ENCODE measurements at places on chromosomes 7 and 10.

DNA sequence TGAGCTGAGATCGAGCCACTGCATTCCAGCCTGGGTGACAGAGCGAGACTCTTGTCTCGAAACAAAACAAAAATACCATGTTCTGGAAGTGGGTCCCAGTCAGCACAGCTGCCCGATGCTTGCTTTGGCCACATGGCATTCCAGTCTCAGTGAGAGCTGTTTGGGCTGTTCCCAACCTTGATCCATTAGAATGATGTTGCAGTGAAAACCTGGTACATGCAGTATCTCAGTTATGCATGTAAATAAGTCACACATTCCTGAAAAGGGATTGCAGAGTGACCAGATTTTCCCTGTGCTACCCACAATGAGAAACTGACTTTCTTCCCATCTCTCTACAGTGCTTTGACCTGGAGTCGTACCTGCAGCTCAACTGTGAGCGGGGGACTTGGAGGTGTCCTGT, 15.4 kb downstream of the ZMIZ2 start:
- DNase-seq: no peak

- DNase-seq: no peak
These were observed 27.1 kb downstream of the TNRC18 start for GRCh38 chr7:5396542-5396941.

- no peak for DNase-seq
These were observed 4.9 kb downstream of the GCK start for GRCh38 chr7:44184206-44184872.

DNA sequence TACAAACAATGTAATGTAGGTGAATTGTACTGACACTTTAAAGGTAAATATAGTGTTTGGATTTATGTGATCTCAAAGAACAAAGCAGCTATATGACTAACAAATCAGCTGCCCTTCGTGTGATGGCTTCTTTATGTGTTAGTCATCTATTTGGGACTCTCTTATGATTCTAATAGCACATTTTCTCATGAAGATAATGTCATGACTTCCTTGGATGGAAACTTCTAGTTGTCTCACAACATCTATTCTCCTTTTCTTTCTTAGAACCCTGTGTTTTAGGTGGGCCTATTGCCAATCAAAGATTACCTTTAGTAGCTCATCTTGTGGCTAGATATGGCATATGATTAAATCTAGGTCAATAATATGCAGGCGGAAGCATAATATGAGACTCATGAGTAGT, 45.0 kb downstream of the TMEM106B start:
- no peak for DNase-seq

- no peak for DNase-seq
These were observed 114.1 kb downstream of the SLC16A9 start for GRCh38 chr10:59595593-59595992.

GRCh38 chr10:21517134-21518031, 8.1 kb downstream of the SKIDA1 start:
- no peak for DNase-seq

- DNase-seq: no peak
These were observed 144.4 kb downstream of the BUB3 start for GRCh38 chr10:123298583-123298982.

- DNase-seq: no peak
These were observed 7.2 kb downstream of the WDR37 start for GRCh38 chr10:1063232-1063865.

- DNase-seq: no peak
These were observed 1.5 kb upstream of the CALML5 start for GRCh38 chr10:5500910-5501309.

- no peak for DNase-seq
These were observed 316.7 kb downstream of the NRG3 start for GRCh38 chr10:82191653-82192052.

GRCh38 chr7:30974605-30975255, 11.0 kb downstream of the GHRHR start:
- DNase-seq: no peak

DNA sequence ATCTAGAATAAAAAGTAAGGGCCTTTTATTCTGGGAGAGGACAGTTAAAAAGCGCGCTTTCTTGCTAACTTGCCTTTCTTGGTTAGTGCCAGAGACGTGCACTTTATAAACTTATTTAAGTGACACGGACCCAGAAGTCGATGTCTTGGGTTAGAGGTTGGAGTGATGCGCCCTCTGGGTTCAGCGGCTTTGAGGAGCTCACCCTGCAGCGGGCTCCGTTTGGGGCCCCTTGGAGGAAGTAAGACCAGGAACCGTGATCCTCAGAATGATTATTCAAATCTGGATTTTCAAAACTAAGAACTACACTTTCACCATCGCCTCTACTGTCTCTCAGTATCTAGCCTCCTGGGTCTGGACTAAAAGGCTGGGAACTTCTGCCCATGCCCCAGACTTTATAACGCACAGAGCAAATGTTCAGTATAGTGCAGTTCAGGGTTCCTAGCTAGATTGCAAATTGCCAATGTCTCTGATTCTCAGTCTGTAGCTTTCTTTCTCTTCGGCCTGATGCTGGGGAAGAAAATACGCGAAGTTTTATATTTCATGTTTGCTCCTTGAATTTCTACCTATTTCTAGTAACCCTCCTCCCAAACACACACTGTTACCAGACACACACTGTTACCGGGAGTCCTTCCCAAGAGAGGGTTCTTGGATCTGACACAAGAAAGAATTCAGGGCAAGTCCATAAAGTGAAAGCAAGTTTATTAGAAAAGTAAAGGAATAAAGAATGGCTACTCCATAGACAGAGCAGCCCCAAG, 18.6 kb upstream of the SMO start:
- no peak for DNase-seq

DNA sequence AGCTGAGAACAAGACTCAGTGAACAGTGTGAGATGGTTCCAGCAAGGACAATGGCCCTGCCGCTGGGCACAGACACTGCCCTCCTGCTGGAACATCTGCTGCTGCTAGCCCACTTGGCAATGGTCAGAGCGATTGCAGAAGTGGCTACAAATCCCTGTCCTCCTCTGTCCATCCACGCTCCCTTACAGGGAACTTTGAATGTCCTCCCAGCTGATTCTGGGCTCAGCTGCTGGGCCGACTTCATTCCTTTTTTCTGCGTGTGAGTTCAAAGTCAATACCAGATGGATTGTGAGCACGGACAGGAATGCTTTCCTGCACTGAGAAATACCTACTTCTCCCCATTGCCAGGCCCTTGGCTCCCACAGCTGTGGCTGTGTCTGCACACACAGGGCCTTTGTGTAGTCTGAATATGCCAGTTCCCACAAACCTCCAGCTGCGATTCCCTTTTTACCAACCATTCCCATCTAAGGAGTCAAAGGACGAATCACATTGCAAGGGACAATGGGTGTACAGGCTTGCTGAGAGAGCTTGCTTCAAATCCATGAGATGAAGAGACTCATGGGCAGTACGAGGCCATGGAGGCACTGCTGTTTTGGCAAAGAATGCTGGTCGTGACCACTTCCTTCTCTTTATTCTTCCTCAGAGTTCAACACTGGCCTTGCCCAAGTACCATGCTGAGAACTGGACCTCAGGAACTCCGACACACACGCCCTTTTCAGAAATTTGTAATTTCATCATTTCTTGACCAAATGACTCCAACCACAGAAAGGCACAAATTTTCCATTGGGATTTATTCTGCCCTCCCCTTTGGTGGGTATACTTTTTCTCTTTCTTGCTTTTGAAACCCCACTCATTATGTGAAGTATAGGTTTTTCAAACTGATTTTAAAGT, 44.2 kb downstream of the BPGM start:
- DNase-seq: no peak

- no peak for DNase-seq
These were observed 78.9 kb downstream of the ANK3 start for GRCh38 chr10:60310740-60311139.

GRCh38 chr7:41437257-41438196, 265.4 kb downstream of the INHBA start:
- DNase-seq: no peak

DNA sequence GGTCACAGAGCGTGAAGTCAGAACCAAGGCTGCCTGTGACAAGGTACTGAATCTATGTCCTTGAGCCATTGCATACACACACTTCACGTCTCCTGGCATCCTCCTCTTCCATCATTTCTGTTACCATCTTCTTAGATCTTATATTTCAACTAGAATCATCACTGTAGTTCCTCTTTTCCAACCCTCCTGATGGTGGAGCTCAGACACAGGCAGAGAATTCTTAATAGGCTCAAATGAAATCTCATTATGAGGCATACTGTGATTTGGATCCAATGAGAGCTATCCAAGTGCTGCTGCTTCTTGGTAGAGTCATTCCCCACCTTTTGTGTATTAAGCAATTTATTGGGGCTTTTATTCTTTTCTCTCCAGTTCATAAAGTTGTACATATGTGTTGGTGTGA, 113.2 kb downstream of the CALCR start:
- DNase-seq: no peak

DNA sequence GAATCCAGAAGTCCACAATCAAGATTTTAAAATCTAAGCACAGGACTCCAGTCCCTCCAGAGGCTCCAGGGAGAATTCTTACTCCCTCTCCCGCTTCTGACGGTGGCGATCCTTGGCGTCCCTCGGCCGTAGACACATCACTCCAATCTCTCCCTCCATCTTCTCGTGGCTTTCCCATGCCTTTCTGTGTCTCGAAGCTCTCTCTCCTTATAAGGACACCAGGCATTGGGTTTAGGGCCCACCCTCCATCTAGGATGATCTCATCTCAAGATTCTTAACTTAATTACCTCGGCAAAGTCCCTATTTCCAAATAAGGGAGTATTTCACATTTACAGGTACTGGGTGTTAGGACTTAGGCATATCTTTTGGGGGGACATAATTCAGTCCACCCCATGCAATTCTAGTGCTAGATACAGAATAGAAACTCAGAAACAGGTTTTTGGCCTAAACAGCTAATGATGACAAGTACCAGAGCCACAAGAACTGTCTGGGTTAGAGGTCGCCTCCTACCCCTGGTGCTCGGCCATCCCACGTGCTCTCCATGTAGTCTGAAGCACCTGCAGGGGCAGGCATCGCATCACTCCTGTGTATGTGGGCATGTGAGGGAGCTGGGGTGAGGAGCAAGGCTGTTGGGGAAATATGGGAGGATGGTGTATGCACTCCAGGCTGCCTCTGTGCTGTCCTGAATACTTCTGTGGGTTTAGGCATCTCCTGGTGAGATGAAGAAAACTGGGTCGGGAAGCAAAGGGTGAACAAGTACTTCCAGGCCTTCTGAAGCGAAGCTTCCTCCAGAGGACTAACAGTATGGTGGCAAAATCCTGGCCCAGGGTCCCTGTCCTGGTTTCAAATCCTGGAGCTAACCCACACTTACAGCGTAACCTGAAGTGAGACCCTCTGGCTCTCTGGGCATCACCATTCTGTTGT, 298.3 kb upstream of the ZMIZ1 start:
- no peak for DNase-seq

DNA sequence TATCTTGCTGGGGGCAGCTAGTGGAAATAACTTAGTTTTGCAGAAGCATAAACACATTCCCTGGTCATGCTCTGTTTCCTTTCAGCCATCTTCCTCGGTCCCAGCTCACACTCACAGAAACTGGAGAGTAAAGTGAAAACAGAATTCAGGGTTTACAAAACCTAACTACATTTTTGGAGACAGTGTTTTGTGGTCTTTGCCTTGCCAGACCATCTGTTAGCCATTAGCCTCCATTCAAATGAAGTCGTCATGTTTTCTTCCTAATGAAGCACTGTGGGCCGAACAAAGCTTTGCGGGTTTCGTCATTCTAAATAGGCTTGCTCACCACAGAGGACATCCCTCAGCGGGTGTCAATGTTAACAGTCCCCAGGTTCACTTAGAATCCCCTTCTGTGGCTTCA, 214.6 kb upstream of the TMEM72 start:
- no peak for DNase-seq

GRCh38 chr7:83936056-83936708, 258.4 kb downstream of the SEMA3A start:
- DNase-seq: no peak

DNA sequence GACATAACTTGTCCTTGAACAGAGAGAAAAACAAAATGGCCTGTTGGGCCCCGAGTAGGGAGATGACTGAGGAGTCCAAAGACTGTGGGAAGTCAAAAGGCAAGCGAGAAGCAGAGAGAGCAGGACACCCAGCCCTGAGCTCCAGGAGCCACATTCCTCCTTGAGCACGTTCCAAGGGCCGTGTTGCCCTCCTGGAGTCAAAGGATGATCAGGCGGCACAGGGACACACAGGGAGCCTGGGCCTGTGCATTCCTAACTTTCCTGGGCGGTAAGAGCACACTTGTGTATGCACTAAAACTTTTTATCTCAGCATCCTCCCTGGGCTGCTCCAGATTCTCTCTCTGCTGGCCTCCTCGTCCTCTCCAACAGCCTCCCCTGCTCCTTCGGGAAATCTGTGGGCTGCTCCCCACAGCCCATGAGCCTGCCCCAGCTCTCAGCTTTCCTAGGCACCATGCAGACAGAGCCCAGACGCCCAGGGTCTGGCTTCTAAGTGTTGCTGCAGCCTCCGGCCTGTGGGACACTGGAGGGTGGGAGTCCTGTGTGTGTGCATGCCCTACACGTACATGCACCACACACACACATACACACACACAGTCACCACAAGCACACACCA, 281.8 kb downstream of the POU6F2 start:
- no peak for DNase-seq

- DNase-seq: no peak
These were observed 590.3 kb upstream of the FOXK1 start for GRCh38 chr7:4091767-4092166.

- DNase-seq: no peak
These were observed 3.5 kb upstream of the AKR1B15 start for GRCh38 chr7:134545380-134545779.

DNA sequence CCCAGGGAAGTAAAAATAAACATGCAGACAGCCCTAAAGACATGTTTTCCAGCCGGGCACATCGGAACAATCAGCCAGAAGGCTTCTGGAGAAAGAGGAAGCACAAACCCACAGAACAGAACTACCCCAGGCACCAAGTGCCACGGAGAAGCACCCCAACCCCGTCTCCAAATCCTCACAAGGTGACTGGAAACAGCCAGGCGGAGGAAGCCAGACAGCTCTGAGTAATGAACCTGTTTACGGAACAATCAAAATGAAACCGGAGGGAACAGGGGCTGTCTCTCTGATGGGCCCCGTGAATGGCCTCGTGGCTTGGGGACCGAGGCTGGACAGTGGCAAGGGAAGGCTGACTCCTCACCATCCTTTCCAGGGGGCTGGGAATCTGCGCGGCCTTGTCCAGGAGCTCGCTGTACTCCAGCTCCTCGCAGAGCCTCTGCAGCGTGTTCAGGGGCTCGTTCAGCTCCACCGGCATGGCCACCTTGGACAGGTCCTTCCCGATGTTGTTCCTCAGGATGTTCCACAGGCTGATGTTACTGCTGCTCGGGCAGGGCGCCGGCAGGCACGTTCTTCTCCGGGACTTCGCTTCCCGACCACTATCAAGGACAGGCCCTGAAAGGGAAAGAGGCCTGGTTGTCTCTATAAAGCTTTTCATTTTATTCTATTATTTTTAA, 77.0 kb upstream of the GSDME start:
- no peak for DNase-seq

- no peak for DNase-seq
These were observed 48.8 kb downstream of the CPXM2 start for GRCh38 chr10:123842692-123843385.

DNA sequence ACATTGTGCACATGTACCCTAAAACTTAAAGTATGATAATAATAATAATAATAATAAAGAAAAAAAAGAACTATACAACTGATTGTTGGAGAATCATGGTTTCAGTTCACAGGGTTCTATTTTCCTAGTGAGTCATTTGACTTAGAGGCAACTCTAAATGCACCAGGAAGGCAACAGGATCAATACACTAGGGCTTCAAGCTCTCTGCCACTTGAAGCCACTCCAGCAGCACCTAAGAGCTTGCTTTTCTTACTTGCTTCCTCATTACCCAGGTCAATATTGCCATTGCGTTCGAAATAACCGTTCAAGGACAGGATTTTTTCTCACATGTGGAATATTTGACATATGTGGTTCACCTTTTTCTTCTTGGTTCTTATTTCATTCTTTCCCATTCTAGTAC, 189.7 kb downstream of the GRM3 start:
- DNase-seq: no peak

Data from activated naive CD8-positive, alpha-beta T cell treated with anti-CD3 and anti-CD28 coated beads, Interleukin-2, amount 50 U/mL, for 16 hours (primary cell).